ENCODE measurements at places on chromosomes 5 and 9.

DNA sequence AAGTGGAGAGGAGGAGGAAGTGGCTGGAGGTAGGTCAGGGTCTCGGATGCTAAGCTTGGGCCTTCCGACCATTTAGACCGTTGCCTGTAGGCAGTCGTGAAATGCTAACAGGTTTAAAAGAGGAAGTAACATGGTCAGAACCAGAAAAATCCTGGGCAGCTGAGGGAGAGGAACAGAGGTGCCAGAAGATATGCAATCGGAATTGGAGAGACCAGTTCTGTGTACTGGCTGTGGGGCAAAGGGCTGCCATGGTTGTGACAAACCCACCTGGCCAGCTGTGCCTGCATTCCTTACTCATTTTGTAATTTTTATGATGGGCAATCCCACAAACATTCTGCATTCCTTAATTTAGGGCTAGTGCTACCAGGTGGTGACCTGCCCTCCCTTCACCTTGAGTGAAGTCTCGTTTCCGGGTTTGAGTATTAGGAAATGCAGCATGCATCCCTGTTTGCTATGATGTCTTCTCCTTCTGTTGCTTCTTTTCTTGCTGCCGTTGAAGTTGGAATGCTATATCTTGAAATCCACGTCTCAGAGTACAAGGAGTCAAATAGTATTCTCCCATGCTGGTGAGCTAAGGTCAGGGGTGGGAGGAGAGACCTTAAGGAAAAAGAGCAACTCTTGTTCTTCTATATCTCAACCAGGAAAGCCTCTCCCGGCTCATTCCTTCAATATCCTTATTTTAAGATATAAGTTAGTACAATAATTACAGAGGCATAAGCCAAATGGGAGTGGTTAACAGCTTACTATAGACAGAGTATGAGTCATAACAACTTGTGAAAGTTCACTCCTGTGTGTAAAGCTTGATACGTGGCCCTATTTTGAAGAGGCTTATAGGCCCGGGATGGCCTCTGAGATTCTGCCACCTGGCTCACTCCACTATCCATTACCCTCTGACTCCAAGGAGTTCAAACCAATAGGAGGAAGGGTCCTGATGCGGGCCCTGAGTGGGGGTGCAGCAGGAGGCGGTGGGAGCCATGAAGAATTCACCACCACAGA lies 37.0 kb downstream of the B4GALT1 start:
- peak; percentile 31 for DNase-seq

- peak; percentile 70 for DNase-seq
Observed at GRCh38 chr5:110354311-110354710, 372.2 kb downstream of the TMEM232 start.

DNA sequence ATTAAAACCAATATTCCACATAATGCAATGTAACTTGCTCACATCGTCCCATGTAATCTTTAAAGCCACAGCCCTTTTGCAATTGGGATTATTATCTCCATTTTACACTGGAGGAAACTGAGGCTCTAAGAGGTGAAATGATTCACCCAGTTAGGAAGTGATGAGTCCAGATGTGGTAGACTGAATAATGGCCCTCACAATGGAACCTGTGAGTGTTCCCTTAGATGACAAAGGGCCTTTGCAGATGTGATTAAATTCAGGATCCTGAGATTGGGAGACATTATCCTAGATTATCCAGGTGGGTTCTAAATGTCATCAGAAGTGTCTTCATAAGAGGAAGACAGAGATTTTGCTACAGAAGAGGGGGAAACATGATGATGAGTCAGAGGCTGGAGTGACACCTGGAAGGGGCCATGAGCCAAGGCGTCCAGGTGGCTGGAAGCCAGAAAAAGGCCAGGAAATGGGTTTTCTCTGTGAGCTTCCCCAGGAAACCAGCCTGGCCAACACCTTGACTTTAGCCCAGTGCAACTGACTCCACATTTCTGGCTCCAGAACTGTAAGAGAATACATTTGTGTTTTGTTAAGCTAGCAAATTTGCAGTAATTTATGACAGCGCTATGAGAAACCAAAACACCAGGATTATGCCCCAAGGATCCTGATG lies 139.1 kb downstream of the KCNIP1 start:
- DNase-seq = no peak

GRCh38 chr5:88713818-88714217 lies 169.2 kb downstream of the MEF2C start:
- no peak for DNase-seq

DNA sequence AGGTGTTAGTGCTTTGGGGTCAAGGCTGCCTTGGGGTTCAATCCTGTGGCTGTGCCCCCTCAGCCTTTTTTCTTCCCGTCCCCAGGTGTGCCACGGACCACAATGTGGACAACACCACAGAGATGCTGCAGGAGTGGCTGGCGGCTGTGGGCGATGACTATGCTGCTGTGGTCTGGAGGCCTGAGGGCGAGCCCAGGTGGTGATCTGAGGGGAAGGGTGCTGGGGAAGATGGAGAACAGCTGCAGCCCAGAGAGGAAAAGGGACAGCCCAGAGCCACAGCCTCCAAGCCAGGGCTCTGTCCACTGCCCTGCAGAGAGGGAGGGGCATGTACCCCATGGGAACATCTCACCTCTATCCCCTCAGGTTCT lies 2.1 kb downstream of the CERCAM start:
- no peak for DNase-seq

- no peak for DNase-seq
Observed at GRCh38 chr5:144207875-144208444, 37.3 kb downstream of the KCTD16 start.

GRCh38 chr9:108282872-108283271 lies 572.9 kb downstream of the ACTL7B start:
- DNase-seq = no peak

DNA sequence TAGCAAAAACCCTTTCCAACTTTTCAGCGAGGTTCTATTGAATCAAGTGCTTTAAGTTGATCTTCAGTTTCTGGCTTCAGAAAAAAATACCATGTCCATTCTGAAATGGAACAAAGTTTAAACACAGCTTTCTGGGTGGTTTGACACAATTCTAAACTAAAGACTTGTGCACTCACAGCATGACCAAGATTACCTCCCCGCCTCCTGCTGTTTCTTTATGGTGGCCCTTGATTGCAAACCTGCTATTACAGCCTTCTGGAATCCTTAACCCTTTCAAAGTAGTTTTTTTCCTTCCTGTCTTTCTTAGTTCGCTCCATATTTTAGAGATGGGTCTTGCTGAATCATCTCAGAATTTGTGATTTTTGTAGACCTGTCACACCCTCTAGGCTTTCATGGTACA lies 135.9 kb upstream of the FBN2 start:
- no peak for DNase-seq

- no peak for DNase-seq
Observed at GRCh38 chr9:8534828-8535227, 735.2 kb upstream of the DMAC1 start.

DNA sequence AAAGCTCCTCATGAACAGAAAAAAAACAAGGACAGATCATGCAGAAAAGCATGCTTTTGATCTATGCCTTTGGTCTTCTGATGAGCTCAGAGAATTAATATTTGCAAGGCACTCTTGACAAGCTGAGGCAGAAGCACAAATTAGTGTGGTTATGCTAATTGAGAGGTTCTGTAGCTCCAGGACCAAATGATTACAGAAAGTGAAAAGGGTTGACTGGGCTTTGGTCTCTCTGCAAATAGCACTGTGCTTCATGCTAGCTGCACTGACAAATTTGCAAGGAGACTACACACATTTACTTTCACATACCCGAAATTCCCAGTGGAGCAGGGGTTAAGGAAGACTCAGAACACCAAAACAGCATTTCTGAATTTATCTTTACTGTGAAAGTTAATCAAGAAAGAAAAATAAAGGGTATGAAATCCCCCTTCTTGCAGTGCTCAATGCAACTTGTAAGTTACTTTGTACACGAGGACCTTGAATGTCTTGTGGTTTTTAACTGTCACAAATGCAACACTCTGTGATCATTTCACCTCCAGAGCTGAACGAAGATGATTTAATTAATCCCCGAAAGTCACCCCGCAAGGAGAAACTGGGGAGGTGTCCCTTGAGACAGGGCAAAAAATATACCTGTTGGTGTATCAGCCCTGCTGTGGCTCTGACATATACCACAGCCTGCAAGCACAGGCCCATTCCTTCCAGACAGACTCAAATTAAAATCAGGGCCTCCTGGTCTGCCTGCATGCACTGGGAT lies 11.9 kb downstream of the RAPGEF1 start:
- DNase-seq = no peak

GRCh38 chr9:134972140-134972539 lies 54.4 kb upstream of the FCN1 start:
- no peak for DNase-seq

GRCh38 chr5:32514806-32515205 lies 70.3 kb upstream of the ZFR start:
- DNase-seq = no peak

GRCh38 chr9:134128727-134129679 lies 6.9 kb upstream of the WDR5 start:
- DNase-seq = no peak

DNA sequence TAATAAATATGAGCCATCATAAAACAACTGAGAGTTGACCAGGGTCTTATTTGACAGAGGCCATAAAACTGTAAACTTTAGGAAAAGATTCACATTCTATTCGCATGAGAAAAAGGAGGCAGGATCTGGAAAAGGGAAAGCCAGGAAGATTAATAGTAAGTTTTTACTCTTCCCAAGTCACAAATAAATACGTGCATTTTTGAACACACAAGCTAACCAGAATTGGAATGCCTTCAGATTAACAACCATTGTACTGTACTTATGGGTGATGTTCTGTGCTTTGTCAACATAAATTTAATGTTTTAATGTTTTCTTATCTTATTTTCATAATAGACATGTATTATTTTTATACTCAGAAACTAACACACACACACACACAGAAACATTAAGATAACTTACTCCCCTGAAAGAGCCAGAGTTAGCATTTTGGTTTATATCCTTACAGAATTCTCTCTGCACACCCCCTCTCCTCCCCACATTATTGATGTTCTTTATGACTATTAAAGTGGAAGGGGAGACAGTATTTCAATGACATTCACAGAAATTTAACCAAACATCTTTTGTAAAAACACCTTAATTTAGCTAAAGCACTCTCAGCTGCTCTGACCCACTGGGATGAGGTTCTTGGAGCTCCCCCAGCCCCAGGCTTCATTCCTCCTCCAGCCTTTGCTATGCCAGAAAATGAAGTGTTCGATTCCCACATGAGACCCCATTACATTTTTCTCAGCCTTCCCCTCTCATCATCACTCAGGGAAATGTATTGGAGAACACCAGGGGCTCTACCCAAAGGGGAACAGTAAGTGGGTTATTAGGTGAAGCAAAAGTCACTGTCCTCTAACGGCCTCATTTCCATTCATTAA lies 155.5 kb downstream of the ESM1 start:
- DNase-seq = no peak

GRCh38 chr5:122471031-122471751 lies 159.2 kb downstream of the SNCAIP start:
- no peak for DNase-seq

- no peak for DNase-seq
Observed at GRCh38 chr5:157772127-157772526, 28.6 kb downstream of the LSM11 start.

DNA sequence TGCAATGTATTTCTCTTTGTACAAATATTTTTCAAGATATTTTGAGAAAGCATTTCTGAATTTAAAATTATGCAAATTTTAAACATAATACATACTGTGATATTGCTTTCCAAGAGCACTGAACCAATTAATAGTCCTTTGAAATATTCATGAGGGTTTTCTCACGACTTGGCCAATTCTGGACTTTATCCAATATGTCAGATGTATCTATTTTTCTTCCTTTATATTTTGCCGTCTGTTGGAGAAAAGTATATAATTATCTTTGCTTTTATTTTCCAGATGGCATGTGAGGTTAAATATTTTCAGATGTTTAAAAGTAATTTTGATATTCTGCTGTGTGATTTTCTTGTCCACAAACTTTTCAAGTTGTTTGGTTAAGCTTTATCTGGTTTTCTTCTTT lies 378.9 kb downstream of the SLCO4C1 start:
- DNase-seq = no peak

DNA sequence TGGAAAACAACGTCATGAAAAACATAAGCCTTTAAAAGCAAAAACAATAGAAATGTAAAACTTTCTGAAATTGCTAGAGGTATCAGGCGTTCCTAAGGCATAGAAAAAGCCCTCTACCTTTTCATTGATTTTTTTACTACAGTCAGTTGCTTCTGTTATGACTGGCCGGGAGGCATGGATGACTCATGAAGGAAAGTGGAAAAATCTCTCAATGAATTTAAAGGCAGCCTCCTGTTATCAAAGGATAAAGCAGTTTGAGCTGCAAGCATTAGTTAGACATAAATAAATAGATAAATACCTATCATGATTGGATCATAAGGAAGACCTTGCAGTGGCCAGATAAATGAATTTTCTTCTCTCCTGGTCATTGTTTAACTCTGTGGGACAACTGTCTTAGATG lies 281.6 kb downstream of the MAST4 start:
- DNase-seq = no peak

DNA sequence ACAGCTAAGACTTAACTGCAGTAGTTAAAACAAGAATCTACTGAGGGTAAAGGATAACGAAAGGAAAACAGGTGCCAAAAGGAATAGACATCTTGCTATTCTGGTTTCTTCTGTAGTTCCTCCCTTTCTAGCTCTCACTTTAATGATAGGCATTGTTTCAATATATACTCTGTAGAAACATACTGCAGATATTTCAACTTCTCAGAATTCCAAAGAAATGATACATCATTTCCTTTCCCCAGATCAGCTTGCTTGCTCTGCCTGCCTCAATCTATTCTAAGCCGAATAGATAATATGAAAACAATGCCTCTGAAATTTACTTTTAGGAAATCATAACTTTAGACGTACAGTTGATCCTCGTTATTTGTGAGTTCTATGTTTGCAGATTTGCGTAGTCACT lies 46.3 kb downstream of the ACO1 start:
- peak; percentile 20 for DNase-seq

DNA sequence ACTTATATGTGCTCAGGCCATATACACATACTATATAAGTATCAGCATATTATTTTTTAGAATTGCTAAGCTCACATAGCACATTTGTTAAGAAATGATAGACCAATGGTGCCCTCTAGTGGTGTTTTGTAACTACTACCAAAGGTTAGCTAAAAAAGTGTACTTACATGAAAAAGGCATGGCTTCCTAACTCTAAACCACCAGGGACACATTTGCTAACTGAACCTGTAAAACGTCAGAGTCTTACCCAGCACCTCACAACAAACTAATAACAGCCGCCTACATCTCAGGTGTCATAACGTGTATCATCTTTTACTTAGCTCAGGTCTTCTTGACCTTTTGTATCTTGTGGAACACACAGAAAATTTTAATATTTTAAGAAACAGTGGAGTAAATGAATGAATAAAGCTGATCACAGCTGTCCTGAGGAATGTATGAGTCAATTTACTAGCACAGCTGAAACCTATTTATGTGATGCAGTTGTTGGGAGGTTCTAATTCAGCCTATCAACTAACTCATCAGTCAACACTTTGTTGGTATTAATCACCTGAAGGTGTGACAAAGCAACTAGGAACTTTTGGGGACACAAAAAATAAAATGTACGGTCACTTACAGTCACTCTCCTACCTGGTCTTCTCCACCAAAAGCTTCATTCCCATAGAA lies 72.9 kb downstream of the BAAT start:
- DNase-seq = peak; percentile 49

- DNase-seq = no peak
Observed at GRCh38 chr9:92715488-92716231, 45.7 kb upstream of the IPPK start.

All from fibroblast of skin of left biceps (primary cell).